ENCODE measurements at places on chromosomes 3 and 15.

GRCh38 chr3:143865302-143865701 is 17.0 kb upstream of the SLC9A9 start:
- DNase-seq = no peak

DNA sequence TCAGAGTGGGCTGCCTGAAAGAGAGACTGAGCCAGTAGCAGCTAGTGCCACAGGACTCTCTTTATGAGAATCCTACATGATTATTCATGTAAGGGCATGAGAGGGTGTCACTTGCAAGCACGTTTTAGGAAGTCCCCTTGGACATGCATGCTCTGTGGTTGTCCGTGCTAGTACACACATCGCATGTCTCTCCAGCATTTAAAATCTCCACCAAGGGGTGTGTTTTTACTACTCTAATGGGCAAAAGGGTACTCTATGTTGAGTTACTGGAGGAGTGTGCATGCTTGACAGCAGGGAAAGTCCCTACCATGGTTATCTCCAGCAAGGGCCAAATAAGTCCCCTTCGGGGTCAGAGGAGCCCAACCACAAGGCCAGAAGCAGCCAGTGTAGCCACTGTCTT is 70.7 kb downstream of the DCLK3 start:
- no peak for DNase-seq

DNA sequence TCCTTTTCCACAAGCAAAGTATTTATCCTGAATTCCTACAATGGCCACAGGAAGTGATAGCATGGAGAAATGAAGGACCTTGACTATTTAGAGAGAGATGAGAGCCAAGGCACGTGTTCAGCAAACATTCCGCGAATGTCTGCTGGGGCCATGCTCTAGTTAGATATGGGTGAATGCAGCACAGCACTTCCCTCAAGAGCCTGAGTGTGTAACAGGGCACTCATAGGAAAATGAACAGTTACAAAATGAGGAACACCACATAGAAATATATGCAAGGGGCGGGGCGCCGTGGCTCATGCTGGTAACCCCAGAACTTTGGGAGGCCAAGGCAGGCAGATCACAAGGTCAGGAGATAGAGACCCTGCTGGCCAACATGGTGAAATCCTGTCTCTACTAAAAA is 406.9 kb downstream of the NR2F2 start:
- DNase-seq = no peak

- no peak for DNase-seq
Observed at GRCh38 chr3:141191097-141191749, 40.4 kb upstream of the PXYLP1 start.

GRCh38 chr3:54954022-54954421 is 26.2 kb upstream of the LRTM1 start:
- no peak for DNase-seq

- DNase-seq = no peak
Observed at GRCh38 chr3:140344601-140345205, 333.2 kb upstream of the TRIM42 start.

DNA sequence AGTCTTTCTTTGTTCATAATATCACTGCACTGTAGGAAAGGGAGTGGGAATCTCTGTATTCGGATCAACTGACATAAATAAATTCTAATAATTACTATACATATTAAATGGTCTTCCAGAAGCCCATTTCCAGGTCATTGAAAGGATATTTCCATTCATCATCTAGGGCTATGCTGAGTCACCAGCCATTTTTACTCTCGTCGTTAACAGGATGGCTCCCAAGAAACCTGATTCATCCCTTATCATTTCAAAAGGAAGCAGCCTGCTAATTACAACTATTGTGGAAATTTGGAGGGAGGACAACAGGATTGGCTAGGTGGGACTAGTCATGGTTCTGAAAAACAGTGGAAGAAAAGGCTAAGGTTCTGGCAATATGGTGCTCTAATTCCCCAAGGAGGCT is 13.6 kb downstream of the GMNC start:
- DNase-seq = no peak

DNA sequence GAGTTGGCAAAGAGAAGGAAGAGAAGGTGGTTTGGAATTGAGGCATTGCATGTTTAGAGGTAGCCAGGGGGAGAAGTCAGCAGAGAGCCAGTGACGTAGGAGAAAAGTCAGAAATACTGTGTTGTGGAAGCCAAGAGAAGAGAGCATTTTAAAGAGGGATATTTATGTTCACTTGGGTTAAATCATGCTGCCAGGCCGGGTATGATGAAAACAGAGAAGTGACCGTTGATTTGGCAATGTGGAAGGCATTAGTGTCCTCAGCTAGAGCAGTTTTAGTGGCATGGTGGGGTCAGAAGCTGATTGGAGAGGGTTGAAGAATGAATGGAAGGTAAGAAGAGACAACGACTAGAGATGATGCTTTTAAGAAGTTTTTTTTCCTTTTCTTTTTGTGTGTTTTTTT is 24.5 kb downstream of the RASA2 start:
- DNase-seq = no peak

- no peak for DNase-seq
Observed at GRCh38 chr3:193869221-193870201, 266.4 kb upstream of the HES1 start.

DNA sequence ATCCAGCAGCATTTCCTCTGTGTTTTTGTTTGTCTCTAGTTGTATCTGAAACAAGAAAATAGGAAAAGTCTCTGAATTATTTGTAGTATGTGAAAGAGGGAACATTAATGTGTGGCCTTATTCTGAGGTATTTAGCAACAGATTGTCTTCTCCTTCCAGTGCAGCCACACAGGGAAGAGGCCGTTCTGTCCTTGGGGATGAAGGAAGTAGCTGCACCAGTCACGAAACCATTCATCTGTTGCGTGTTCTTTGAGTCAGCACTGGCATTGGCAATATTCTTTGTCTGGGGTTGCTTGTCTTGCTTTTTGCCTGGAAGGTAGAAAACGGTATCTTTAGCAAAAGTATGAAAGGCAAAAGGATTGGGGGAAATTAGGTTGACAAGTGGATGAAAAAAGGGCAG is 91.6 kb downstream of the CDIN1 start:
- DNase-seq = no peak
